Dermis blood vessel endothelial cell (primary cell): ENCODE measurements at places on chromosomes 6 and 20. TPM values are rescaled to one million over a fixed set of nuclear protein-coding genes. Genes with fewer than 3 reads are reported as not detected.

SYS1 gene
- 23.3 and 26.2 TPM in 2 replicates for total RNA-seq

ID4 gene
- 0.09 and 0.85 TPM in 2 replicates for total RNA-seq

CPNE1 gene
- 94.5 and 159 TPM in 2 replicates for total RNA-seq

SSTR4 gene
- total RNA-seq: not detected in 2 replicates

CAPN11 gene
- 0.28 and 2.2 TPM in 2 replicates for total RNA-seq

STK4 gene
- total RNA-seq: 24.4 and 26.2 TPM in 2 replicates

GATA5 gene
- not detected in 2 replicates for total RNA-seq

PDRG1 gene
- 4.4 and 5.2 TPM in 2 replicates for total RNA-seq

TGM3 gene
- total RNA-seq: not detected in 2 replicates

KCNQ5 gene
- total RNA-seq: not detected in 2 replicates

MLIP gene
- 2.6 and 4.4 TPM in 2 replicates for total RNA-seq
